Endothelial cell (in vitro differentiated cells): ENCODE measurements at places on chromosomes 7 and 10. TPM values are rescaled to one million over a fixed set of nuclear protein-coding genes. Genes with fewer than 3 reads are reported as not detected.

DNA sequence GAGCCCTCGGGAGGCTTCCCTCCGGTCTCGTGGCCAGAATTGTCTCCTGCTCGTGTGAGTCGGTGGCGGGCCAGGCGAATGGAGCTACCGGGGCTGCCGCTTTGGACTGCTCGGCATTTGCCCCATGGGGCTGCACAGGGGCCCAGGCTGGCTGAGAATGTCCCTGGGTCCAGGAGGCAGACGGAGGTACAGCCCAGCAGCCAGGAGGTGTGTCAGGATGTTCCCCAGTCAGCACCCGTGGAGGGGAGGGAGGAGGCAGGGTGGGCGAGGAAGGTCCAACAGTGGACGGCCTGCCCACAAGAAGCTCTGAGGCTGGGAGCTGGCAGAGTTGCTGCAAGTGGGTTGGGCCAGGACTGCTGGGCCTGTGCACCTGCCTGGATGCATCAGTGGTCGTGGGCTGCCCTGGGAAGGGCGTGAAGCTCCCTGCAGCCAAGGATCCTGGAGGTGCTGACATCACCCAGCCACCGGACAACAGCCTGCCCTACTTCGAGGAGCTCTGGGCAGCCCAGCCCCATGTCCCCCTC, 46.4 kb downstream of the PDGFA start:
- peaks cover 12% of the 10 kb centered on the region for H3K4me1 ChIP-seq
- DNase-seq: no peak
- H3K27me3 ChIP-seq: peaks cover 14% of the 10 kb centered on the region
- H3K36me3 ChIP-seq: peaks cover 3% of the 10 kb centered on the region
- no peak overlapping the region for H3K4me3 ChIP-seq

Gene PUS7
- total RNA-seq: 14.4 TPM

- no peaks in the 10 kb centered on the region for H3K36me3 ChIP-seq
- H3K27me3 ChIP-seq: no peaks in the 10 kb centered on the region
- no peaks in the 10 kb centered on the region for H3K4me1 ChIP-seq
- no peak overlapping the region for H3K4me3 ChIP-seq
- no peak for DNase-seq
These were observed 285.0 kb downstream of the SUGCT start for GRCh38 chr7:40419806-40420205.

- DNase-seq: no peak
- H3K27me3 ChIP-seq: no peaks in the 10 kb centered on the region
- no peak overlapping the region for H3K4me3 ChIP-seq
- no peaks in the 10 kb centered on the region for H3K36me3 ChIP-seq
- peaks cover 2% of the 10 kb centered on the region for H3K4me1 ChIP-seq
These were observed 101.8 kb upstream of the WAC start for GRCh38 chr10:28431139-28431538.

DNA sequence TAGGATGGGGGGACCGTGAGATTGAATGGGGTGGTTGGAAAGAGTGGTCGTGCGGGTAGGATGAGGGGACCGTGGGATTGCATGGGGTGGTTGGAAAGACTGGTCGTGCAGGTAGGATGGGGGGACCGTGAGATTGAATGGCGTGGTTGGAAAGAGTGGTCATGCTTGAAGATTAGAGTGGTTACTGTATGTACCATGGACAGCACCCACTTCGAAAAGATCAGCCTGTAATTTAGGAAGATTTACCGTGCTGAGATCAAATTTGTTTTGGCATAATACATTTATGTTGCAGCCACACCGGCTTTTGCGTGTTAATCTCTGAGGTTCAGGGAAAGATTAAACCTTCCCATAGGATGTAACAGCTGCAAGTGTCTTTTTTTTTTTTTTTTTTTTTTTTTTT, 495.2 kb upstream of the ADARB2 start:
- H3K4me3 ChIP-seq: no peak overlapping the region
- no peak for DNase-seq
- H3K27ac ChIP-seq: no peak overlapping the region
- no peaks in the 10 kb centered on the region for H3K4me1 ChIP-seq
- no peaks in the 10 kb centered on the region for H3K36me3 ChIP-seq

GRCh38 chr10:51227897-51228713, 153.8 kb downstream of the PRKG1 start:
- no peak overlapping the region for H3K27ac ChIP-seq
- no peak overlapping the region for H3K4me3 ChIP-seq
- no peaks in the 10 kb centered on the region for H3K4me1 ChIP-seq
- no peaks in the 10 kb centered on the region for H3K27me3 ChIP-seq

DNA sequence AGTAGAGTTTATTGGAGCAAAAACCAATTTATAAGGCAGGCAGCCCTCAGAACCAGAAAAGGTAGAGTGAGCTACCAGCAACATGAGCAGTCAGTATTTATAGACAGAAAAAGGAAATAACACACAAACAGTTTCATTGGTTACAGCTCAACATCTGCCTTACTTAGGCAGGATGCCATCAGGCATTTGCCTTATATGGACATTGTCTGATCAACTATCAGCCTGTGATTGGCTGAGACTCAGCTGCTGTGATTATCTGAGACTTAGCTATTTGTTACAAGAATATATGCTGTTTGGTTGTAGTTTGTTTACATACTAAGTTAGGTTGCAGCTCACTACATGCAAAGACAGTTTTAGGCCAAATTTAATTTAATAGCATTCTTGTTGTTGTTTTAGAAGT, 60.4 kb upstream of the CDK1 start:
- no peak overlapping the region for H3K4me3 ChIP-seq
- H3K4me1 ChIP-seq: no peaks in the 10 kb centered on the region
- DNase-seq: no peak
- no peak overlapping the region for H3K27ac ChIP-seq

Gene KIFBP
- total RNA-seq: 26.2 TPM

DNA sequence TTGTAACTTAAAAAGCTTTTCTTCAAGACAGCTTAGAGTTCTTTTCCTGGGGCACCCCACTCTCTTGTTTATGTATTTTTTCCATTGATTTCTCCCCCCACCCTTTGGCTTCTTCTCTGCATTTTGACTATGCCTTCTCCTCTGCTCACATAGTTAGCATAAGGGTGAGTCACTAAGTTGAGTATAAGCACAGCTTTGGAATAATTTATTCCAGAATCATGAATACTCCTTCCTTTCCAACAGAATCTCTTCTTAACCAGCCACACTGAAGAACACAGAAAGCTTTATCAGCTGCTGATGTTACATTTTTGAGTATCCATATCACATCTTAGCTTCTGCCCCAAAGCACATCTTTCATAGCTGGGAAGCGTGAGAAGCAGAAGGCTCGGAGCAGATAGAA, 449.5 kb upstream of the MKI67 start:
- H3K36me3 ChIP-seq: no peaks in the 10 kb centered on the region
- no peaks in the 10 kb centered on the region for H3K27me3 ChIP-seq
- H3K27ac ChIP-seq: no peak overlapping the region
- peaks cover 28% of the 10 kb centered on the region for H3K4me1 ChIP-seq
- no peak for DNase-seq

DNA sequence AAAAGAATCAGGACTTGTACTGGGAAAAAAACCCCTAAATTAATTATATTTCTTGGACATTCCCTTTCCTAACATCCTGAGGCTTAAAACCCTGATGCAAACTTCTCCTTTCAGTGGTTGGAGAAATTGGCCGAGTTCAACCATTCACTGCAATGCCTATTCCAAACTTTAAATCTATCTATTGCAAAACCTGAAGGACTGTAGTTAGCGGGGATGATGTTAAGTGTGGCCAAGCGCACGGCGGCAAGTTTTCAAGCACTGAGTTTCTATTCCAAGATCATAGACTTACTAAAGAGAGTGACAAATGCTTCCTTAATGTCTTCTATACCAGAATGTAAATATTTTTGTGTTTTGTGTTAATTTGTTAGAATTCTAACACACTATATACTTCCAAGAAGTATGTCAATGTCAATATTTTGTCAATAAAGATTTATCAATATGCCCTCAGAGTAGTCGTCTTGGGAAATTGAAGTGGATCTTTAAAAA, 6.6 kb downstream of the EMX2 start:
- H3K4me3 ChIP-seq: no peak overlapping the region
- H3K36me3 ChIP-seq: peaks cover 4% of the 10 kb centered on the region

Gene RELN
- total RNA-seq: 2.3 TPM

GRCh38 chr10:17210361-17210760, 8.9 kb upstream of the TRDMT1 start:
- no peak overlapping the region for H3K27ac ChIP-seq
- H3K4me3 ChIP-seq: no peak overlapping the region
- peaks cover 2% of the 10 kb centered on the region for H3K27me3 ChIP-seq
- no peaks in the 10 kb centered on the region for H3K36me3 ChIP-seq
- no peak for DNase-seq
- peaks cover 25% of the 10 kb centered on the region for H3K4me1 ChIP-seq

DNA sequence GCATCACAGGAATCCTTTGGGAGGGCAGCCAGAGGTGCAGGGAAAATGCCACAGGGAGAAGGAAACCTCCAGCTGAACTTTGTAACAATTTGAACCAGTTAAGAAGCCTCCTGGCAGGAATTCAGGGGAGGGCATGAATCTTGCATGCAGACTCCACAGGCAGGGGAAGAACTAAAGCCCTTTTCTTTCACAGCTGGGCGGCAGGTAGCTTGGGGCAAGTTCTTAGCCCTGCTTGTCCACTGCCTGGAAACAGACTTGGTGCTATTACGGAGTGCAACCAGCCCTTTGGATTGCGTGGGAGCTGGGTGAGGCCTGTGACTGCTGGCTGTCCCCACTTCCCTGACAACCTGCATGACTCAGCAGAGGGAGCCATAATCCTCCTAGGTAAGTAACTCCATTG, 51.7 kb upstream of the ADAM12 start:
- peaks cover 1% of the 10 kb centered on the region for H3K27me3 ChIP-seq
- H3K27ac ChIP-seq: no peak overlapping the region
- no peaks in the 10 kb centered on the region for H3K36me3 ChIP-seq
- H3K4me3 ChIP-seq: no peak overlapping the region
- DNase-seq: no peak
- no peaks in the 10 kb centered on the region for H3K4me1 ChIP-seq

- no peak for DNase-seq
- peaks cover 11% of the 10 kb centered on the region for H3K4me1 ChIP-seq
- H3K4me3 ChIP-seq: no peak overlapping the region
- peaks cover 3% of the 10 kb centered on the region for H3K27me3 ChIP-seq
These were observed 744.2 kb downstream of the LRMDA start for GRCh38 chr10:76175533-76176165.

Gene AS3MT
- total RNA-seq: 1.4 TPM

DNA sequence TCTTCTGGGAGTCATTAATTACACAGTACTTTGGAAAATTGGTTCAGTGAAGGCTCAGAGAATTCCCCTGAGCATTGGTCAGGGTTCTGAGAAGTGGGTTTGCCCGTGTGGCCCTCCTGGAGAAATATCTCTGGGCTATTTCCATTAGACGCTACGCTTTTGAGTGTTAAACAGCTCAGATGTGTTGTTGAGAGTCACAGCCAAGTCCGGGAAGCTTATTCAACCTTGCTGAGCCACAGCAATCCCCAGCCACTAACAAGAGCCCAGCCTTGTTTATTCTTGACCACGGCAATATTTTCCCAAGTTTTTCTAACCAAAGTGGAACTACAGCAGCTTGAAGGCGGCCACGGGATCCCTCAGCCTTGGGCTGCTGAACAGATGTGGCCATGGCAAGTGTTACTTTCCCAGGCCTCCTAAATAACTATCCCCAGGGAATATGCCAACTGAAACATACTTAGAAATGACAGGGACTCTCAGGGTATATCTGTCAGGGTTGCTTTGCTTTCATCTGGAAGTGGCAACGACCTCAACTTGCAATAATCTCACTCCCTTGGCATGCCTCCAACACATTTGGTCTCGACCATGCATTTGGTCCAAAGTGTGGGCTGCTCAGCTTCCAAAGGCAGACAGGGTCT, 214.7 kb downstream of the EMX2 start:
- H3K36me3 ChIP-seq: no peaks in the 10 kb centered on the region
- H3K27me3 ChIP-seq: peaks cover 3% of the 10 kb centered on the region
- no peak overlapping the region for H3K27ac ChIP-seq
- no peak overlapping the region for H3K4me3 ChIP-seq
- no peak for DNase-seq

Gene HOXA4
- 0.31 TPM for total RNA-seq

Gene MPP7
- total RNA-seq: 1.4 TPM

DNA sequence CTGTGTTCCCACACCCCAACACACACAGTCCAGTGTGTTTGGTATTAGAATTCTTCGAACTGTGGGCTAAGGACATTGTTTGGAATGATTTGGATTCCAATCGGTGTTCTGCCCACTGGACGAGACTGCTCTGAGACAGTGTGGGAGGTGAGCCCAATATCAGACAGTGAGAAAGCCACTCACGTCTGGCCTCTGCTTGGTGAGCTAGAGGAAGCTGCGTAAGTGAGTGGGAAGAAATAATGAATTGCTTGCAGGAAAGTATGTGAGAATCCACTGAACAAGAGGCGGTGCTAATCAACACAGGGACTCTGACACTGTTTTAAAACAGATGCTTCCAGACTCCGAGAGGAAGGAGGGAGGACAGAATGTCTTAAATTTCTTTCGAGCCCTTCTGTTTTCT, 675.0 kb upstream of the ANKRD30A start:
- no peaks in the 10 kb centered on the region for H3K4me1 ChIP-seq
- H3K4me3 ChIP-seq: no peak overlapping the region
- no peaks in the 10 kb centered on the region for H3K27me3 ChIP-seq
- DNase-seq: no peak
- H3K36me3 ChIP-seq: no peaks in the 10 kb centered on the region

DNA sequence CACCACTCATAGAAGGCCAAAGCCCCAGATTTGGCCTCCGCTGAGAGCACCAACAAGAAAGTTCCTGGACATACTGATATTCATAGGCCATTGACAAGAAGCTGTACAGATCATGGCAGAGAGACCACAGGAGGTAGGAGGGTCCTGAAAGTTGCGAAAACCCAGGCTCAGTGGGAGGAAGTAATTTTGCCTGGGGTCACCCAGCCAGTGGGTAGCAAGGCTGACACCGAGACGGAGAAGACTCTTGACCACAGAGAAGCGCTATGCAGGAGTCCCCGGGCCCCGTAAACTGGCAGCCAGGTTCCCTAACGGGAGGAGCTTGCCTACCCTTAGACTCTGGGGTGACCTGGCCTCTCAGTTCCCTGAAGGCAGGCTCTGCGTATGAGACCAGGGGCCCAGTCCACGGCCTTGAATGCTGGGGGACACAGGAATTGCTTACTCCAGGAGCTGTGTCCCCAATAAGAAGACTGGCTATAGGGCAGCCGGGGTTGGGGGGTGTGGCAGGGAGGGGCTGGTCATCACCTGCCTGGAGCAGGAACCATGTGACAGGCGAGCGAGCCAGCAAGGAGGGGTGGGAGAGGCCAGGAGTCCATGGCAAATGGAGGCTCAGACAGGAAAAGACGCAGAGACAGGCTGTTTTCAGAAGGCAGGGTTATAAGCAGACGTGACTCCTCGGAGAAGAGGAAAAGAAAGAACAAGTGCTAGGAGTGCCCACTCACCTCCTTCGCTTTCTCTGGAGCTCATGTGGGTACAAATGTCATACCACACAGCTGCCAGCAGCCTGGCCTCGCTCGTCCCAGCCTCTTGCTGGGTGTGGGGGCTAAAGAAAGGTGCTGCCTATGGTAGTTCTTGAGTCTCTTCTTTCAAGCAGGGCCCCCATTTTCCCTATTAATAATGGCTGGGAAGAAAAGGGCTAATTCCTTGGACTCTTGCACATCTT, 24.6 kb upstream of the NPFFR1 start:
- no peak for DNase-seq
- H3K27ac ChIP-seq: no peak overlapping the region
- H3K36me3 ChIP-seq: no peaks in the 10 kb centered on the region

Gene AKR1C4
- total RNA-seq: not detected

Gene ADAM22
- 14.6 TPM for total RNA-seq

Gene OPN1SW
- total RNA-seq: not detected
